ENCODE measurements at places on chromosomes 2 and 18.

DNA sequence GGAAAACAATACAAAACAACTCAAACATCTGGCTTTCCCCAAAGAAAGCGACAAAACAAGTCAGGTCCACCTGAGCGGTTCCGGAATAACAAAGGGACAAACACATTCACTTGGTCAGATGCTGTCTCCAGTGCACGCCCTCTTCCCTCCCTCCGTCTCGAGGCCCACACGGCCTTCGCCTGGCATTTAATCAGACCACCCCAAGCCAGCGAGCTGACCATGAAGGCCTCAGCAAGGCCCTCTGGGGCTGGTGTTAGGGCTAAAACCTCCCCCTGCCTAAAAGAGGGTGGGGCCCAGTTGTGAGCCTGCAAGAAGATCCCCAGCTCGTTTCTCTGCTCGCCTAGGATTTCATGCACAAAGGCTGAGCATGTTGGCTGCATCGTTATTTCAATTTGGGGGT, 180.3 kb downstream of the EIPR1 start:
- DNase-seq = no peak
- no peak overlapping the region for H3K4me3 ChIP-seq
- H3K27ac ChIP-seq = peak overlapping the region; percentile 55
- peaks cover 10% of the 10 kb centered on the region for H3K36me3 ChIP-seq

DNA sequence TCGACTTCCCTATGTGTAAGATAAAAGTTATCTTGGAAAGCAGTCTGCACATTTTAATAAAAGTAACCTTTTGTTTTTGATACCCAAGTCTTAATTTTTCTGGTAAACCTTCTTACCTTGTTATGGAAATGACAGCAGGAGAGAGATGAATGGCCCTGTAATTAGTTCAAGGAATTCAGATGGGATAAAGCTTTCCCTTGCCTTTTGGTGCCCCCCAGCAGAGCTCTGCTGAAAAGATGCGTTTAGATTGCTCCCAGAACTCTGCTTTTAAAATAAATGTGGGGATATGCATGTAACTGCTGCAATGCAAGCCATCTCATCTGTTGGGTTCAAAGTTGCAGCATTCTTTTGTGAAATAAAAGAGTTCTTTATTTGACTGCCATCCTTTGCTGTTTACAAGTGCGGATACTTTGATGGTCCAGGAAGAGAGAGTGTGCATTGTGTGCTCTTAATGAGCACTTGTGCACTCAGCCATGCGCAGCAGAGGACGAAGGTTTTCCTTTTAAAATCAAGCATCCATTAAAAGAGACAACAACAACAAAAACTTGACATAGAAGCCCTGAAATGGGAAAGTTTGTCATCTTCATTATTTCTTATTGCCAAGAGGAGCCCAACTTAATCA, 176.7 kb upstream of the ST6GAL2 start:
- H3K36me3 ChIP-seq = no peaks in the 10 kb centered on the region
- H3K27ac ChIP-seq = no peak overlapping the region
- H3K4me1 ChIP-seq = peaks cover 36% of the 10 kb centered on the region
- no peak overlapping the region for H3K4me3 ChIP-seq

GRCh38 chr2:140550821-140551220, 1580.0 kb downstream of the LRP1B start:
- peaks cover 4% of the 10 kb centered on the region for H3K36me3 ChIP-seq
- H3K4me1 ChIP-seq = peaks cover 15% of the 10 kb centered on the region
- H3K4me3 ChIP-seq = no peak overlapping the region
- DNase-seq = no peak
- H3K27me3 ChIP-seq = peaks cover 5% of the 10 kb centered on the region

GRCh38 chr2:60100034-60100433, 453.4 kb downstream of the BCL11A start:
- H3K27me3 ChIP-seq = peaks cover 6% of the 10 kb centered on the region
- no peak overlapping the region for H3K4me3 ChIP-seq
- no peaks in the 10 kb centered on the region for H3K36me3 ChIP-seq

GRCh38 chr2:211429256-211429920, 873.0 kb downstream of the CPS1 start:
- no peaks in the 10 kb centered on the region for H3K4me1 ChIP-seq
- no peak for DNase-seq
- no peaks in the 10 kb centered on the region for H3K27me3 ChIP-seq
- H3K4me3 ChIP-seq = no peak overlapping the region
- H3K27ac ChIP-seq = no peak overlapping the region

- no peak overlapping the region for H3K4me3 ChIP-seq
- DNase-seq = no peak
- no peak overlapping the region for H3K27ac ChIP-seq
These were observed 15.7 kb upstream of the TRIB2 start for GRCh38 chr2:12700989-12701388.

Data from type B pancreatic cell (in vitro differentiated cells).